ENCODE measurements at places on chromosomes 1 and 21. TPM values are rescaled to one million over a fixed set of nuclear protein-coding genes. Genes with fewer than 3 reads are reported as not detected.
A peak's percentile ranks its signal among the peaks of the same experiment; 100 is the strongest.

The RGS8 gene
- total RNA-seq: not detected

The RIIAD1 gene
- not detected for total RNA-seq

GRCh38 chr1:6001992-6002576, 9.9 kb upstream of the NPHP4 start:
- DNase-seq: peak; percentile 9

DNA sequence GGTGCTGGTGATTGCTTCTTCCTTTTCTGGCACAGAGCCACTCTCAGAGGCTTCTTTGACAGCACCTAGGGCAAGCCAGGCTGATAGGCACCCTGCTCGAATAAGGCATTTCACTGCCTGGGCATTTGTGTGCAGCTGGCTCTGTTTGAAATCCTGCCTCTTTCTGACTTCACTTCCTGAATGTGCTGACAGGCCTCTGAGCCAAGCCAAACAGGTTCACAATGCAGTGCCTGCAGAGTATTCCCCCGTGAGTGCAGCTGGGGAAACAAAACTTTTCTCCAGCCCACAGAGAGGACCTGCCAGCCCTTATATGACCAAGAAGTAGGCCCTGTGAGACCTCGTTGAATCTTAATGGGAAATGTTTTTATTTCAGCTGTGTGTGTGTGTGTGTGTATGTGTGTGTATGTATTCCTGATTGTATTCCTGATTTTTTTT, 10.4 kb downstream of the JUN start:
- DNase-seq: no peak

GRCh38 chr1:84365225-84366221, 32.8 kb upstream of the DNASE2B start:
- no peak for DNase-seq

DNA sequence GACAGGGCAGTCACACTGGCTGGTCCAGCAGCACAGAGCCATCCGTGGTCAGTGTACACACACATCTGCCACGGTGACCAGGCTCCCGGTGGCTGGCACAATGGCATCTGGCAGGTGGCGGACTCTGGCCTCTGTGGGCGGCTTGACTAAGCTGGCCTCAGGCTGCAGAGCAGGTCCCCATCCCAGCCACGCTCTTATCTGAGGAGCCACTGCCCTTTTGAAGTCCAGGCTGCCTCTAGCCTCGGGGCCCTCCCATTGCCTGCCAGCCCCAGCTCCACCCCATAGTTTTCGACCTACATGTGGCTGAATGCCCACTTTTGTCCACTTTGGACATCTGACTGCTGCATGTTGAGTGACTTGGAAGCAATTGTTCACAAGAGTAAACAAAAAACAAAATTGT, 29.9 kb upstream of the EDN2 start:
- DNase-seq: no peak

- no peak for DNase-seq
These were observed 173.6 kb upstream of the SGIP1 start for GRCh38 chr1:66360285-66360724.

GRCh38 chr1:11645670-11646265, 8.5 kb downstream of the FBXO2 start:
- peak; percentile 86 for DNase-seq

DNA sequence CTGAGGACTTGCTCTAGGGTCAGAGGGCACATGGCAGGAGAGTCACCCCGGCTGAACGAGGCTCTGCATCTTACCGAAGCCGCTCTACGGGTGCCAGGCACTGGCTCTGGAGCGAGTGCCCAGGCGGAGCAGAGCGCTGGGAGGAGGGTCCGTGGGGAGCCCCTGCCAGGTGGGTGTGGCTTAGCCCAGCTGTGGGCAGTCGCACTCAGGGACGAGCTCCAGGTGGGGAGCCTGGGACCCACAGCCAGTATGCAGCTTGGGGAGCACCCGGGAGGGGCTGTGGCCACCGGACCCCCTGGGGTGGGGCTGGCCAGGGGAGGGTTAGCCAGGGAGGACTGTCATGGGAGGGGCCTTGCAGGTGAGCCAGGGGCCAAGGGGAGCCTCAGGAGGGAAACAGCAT, 3.8 kb downstream of the AGRN start:
- no peak for DNase-seq

GRCh38 chr1:197327776-197328364, 59.8 kb downstream of the CRB1 start:
- peak; percentile 29 for DNase-seq

DNA sequence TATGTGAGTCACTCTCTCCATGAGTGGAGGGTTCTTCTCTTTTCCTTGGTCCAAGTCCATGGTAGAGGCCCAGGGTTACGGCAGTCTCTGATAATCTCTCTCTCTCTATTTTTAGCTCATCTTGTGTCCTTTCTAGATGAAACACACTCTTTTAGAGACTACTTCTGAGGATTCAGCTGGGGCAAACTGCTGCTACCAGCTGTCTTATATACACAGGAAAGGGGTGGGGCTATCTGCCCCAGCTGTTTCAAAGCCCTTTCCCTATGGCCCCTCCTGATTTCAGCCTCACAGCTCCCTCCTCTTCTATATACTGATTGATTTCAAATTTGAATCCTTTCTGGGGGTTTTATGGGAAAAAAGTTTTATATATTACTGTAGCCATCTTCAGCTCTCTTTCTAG, 324.8 kb downstream of the RWDD3 start:
- no peak for DNase-seq

GRCh38 chr21:38734646-38735365, 70.9 kb upstream of the ETS2 start:
- no peak for DNase-seq

DNA sequence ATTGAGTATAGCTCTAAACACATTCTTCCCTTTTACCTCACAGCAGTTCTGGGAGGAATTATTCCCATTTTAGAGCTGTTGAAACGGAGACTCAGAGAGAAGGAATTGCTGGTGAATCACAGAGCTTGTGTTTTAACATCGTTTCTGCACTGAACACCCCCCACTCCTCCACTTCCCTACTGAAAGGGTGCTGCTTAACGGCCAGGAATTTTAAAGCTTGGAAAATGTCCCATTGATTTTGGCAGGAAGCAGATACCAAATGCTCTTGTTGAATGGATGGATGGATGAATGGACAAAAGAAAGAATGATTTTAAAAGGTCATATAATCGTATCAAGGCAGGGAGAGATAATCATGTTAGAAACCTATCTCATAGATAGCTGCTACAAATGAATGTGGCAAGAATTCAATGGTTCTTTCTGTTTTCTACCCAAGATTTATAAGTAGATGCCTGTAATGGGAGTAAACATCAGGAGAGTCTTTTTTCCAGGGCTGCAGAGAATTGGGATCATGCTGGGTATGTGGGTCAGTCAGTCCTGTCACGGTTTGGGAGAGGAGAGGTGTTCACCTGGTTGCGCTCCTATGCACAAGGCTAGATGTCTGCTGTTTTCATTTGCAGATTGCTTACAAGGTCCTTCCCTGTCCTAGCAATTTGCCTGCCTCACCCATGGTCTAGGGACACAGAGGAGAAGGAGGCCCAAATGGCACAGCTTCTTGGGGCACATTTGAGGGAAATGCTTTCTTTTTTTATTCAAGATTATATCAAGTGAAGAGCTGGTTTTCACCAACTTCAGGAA, 19.0 kb downstream of the FAM163A start:
- DNase-seq: peak; percentile 43

DNA sequence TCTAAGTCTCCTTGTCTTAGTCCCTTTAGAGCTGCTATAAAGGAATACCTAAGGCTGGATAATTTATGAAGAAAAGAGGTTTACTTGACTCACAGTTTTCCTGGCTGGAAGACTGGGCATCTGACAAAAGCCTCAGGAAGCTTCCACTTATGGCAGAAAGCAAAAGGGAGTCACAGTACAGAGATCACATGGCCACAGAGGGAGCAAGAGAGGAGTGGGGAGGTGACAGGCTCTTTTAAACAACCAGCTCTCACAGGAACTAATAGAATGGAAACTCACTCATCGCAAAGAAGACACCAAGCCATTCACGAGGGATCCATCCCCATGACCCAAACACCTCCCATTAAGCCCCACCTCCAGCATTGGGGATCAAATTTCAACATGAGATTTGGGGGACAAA, 68.8 kb downstream of the DDAH1 start:
- DNase-seq: no peak

DNA sequence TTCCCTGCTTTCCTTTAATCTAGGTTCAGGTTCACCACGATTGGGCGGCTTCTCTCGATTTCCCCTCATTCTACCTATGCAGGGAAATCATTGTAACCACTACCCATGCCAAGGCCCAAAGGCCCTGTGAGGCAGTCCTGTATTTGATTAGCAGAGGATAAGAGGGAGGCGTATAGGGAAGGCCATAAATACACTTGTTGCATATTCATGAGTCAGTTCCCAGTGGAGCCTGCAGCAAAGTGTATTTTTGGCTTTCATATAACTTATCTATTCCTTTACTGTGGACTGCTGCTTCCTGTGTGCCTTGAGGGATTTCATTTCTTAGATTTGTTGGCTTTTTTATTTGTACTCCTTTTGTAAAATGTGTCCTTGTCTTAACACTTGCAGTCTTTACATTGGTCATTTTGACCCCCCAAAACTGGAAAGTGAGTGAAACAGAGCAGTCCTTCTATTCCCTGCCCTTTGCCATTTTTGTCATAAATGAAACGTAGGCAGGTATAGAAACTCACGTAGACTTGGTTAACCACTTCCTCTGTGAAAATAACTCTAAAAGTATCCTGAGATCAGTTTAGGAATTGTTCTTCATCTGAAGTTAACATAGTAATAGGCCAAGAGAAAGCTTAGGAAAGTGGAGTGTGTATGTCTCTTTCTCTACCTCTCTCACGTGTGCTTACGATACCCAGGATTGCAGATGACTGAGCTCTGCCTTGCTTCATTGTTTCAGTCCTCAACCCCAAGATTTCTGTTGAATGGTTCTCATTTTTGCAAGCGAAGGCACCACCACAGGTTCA, 19.6 kb upstream of the KCNQ4 start:
- DNase-seq: no peak

The SPOCD1 gene
- 11.8 TPM for total RNA-seq

The C1orf94 gene
- not detected for total RNA-seq

DNA sequence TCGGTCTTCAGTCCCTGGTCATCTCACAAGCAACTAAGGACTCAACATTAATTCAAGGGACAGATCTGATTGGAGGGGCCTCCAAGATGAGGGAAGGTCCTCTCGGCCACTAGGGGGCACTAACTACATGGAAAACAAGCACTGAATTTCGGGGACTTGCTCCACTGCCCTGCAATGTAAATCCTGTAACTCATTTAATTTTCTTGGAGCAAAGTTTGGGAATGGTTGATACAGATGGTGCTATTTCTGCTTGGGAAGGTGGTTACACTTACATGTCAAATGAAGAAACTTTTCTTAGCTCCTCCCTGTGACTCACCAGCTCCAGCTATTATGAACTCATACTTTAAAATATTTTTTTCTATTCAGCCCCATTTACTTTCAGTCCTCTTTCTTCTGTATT, 97.4 kb upstream of the KCNJ15 start:
- peak; percentile 37 for DNase-seq

- no peak for DNase-seq
These were observed 53.6 kb upstream of the DIRAS3 start for GRCh38 chr1:68103884-68104554.

DNA sequence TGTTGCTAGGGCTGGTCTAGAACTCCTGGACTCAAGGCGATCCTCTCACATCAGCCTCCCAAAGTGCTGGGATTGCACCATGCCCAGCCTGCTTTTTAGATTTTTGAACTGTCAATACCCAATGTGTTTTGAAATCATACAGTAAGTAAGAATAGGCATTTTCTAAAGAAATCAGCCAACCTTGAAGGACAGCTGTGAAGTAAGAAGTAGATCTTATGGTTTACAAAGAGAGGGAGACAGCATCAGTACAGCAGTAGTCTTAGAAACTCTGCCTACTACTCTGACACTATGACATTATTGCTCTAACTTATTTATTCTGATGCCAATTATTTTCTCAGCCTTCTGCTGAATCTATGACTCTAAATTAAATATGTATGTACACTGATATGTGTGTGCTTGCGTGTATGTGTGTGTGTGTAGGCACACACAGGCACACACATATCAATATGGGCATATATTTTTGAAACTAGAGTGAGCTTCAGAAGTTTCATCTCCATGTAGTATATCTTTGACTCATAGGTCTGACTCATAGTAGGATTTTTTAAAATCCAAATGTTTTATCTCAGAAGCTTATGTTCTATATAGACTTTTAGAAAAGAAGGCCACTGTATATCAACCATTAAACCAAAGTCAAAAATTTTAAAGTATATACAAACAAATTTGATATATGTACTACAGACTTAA, 140.4 kb downstream of the COL24A1 start:
- DNase-seq: no peak

The MFSD2A gene
- total RNA-seq: 4.3 TPM

- DNase-seq: no peak
These were observed 199.0 kb upstream of the DPYD start for GRCh38 chr1:98119796-98120195.

The PATJ gene
- 2.6 TPM for total RNA-seq

- DNase-seq: no peak
These were observed 406.9 kb upstream of the B3GALT2 start for GRCh38 chr1:193593147-193593885.

The TRIM17 gene
- not detected for total RNA-seq

DNA sequence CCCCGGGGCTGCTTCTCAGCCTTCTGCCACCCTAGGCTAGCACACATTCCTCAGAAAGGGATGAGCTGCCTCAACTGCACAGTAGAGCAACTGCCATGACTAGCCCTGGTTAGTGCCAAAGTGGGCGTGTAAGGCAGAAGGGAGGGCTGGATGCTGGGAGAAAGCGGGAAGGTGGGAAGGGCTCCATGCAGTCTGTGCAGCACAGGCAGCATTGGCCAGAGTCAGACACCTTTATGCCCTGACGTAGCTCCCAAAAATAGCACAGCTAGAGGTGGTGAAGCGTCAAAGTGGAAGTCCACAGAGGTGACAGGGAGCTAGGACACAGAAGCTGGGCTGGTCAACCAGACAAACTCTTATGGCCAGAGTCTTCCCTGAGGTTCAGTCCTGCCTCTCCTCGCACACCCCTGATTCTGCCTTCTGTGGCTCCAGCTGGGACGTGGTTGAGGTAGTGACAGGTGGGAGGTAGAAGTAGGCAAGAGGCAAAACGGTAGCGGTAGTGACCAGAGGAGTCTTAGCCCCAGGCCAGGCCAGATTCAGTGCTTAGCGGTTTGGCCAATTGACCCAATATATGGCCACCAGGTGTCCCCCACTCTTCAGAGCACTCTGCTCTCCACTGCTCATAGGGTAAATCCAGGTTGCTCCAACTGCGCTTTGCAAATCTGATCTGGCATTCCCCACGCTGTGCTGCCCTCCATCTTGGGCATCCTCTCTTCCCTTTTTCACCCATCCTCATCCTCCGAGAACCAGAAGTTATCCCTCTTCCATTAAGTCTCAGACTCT, 45.6 kb downstream of the DDX20 start:
- peak; percentile 91 for DNase-seq

DNA sequence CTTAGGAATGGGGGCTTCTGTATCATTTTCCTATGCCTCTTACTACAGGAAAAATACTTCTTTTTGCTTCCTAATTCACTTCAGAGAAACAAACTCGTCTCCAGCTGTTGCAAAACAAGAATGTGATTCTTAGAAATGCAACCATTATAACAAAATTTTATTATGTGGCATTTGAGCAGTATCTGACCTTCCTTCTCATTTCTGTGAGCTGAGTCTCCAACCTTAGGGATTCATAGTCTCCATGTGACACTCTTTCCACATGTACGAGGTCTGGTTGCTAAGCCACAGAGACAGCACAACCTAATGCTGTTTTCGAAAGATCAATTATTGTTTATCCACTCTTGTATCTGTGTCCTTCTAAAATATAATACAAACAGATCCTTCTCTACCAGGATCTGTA, 75.3 kb upstream of the RGS4 start:
- no peak for DNase-seq

The IFNAR1 gene
- 2.2 TPM for total RNA-seq

The FMN2 gene
- total RNA-seq: not detected

The RHOU gene
- 0.54 TPM for total RNA-seq

GRCh38 chr1:116259663-116260062, 113.4 kb upstream of the ATP1A1 start:
- DNase-seq: no peak

Data from G401 (cell line).